Cerebellar cortex (tissue), 1 donor: ENCODE measurements at places on chromosomes 6 and 20.

GRCh38 chr6:147752689-147753403 is 244.4 kb downstream of the SAMD5 start:
- DNase-seq = no peak

GRCh38 chr6:68975064-68975463 is 340.0 kb downstream of the ADGRB3 start:
- DNase-seq = peak; percentile 67

- DNase-seq = no peak
Observed at GRCh38 chr20:62418709-62419487, 8.4 kb downstream of the RBBP8NL start.

DNA sequence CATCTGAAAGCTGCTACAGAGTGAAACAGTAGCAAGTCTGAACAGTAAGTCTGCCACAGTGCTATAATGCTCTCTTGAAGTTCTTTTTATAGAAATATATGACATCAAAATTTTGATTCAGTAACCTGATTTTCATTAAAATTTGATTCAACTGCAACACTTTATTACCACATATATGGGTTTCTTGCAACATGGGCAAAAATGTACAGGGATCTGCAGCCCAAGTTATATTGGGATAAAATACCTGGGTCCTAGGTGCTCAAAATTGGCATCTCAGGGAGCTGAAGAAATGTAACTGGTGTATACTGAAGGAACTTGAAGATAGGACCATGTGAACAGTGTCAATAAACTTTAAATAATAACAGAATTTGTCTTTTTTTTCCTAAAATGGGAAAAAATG is 10.8 kb downstream of the ROMO1 start:
- DNase-seq = no peak

- no peak for DNase-seq
Observed at GRCh38 chr20:35106827-35107380, 14.3 kb upstream of the TRPC4AP start.

- DNase-seq = no peak
Observed at GRCh38 chr20:8400486-8400885, 268.4 kb downstream of the PLCB1 start.

DNA sequence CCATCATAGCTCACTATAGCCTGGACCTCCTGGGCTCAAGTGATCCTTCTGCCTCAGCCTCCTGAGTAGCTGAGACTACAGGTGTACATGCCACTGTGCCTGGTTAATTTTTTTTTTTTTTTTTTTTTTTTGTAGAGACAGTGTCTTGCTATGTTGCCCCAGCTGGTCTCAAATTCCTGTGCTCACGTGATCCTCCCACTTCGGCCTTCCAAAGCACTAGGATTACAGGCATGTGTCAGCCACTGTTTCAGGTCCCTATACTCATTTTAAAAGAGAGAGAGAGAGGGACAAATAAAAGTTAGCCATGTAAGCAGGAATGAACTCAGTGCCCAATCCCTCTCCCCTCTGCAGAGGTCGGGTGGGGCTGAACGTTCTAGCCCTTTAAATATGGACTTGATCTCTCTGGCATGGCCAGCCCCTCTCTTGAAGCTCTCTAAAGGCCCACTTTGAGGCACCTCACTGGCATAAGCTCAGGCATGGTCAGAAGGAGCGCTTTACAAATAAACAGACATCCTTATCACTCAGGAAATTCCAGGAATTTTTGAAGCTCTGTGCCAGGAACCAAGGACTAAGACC is 9.0 kb upstream of the SERPINB1 start:
- no peak for DNase-seq

DNA sequence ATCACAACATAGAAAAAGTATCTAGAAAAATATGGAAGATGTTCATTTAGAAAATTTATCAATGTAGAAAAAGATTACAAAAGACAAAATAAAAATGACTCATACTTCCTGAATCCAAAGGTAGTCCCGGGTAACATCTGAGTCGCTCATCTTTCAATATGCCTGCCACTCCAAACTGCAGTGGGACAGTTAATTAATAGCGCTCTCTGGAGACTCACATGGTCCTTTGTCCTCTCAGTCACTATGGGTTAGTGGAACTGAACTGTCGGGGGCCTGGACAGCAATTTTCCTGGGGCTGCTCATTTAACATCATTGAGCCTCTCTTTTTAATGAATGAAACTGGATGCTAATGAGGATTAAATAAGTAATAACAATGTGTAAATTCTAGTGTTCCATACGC is 103.4 kb downstream of the MAP3K4 start:
- no peak for DNase-seq

DNA sequence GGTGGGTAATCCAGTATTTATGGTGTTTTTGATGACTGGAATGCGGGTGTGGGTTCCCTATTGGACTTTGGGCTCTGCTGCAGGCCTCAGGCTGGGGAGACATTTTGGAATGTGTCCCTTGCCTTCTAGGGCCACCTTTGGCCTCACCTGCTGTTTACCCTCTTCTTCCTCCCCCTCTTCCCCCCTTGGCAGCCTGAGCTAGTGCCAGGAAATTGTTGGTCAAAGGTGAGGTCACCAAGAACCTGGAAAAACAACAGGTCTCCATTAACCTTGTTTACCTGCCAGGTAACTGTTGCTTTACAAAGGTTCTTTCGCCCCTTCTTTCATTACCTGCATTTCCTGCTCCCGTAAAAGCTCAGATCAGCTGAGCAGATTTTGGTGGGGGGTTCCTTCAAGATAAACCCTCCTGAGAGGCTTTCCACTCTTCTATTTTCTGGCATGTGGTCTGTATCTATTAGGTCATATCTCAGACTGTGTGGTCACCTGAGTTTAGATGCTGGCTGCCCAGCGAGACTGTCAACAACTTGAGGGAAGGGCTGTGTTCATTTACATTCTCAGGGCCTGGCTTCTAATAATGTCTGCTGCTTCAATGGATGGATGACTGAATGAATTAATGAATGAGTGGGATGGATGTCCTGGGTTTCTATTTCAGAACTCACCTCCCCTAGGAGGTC is 34.7 kb downstream of the VEGFA start:
- DNase-seq = no peak

- no peak for DNase-seq
Observed at GRCh38 chr20:3539311-3540107, 68.7 kb downstream of the ATRN start.

- no peak for DNase-seq
Observed at GRCh38 chr20:40173872-40174271, 515.2 kb downstream of the MAFB start.

- DNase-seq = no peak
Observed at GRCh38 chr20:23167431-23167830, 81.3 kb upstream of the CD93 start.

DNA sequence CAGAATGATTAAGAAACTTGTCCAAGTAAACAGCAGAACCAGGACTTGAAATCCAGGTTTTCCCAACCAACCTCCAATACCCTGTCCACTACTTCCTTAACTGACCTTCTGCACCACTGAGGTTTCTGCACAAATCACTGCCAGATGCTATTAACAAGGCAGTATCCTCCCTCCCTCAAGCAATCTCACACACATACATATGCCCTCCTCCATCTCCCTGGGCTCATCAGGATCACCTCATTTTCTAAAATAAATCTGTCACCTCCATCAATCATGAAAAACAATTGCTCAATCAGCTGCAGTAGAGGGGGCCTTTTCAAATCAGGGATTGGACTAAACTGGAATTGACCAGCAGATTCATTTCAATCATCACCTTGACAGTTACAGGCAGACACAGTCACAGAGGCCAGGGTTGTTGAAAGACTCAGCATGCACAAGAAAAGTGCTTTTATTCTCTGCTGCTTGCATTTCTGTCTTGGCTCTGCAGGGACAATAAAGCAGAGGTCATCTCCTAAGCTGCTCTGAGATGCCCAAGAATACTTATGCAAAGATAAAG is 539.4 kb downstream of the PTPRT start:
- no peak for DNase-seq

- DNase-seq = peak; percentile 17
Observed at GRCh38 chr20:32823078-32823477, 3.3 kb downstream of the MAPRE1 start.

- peak; percentile 36 for DNase-seq
Observed at GRCh38 chr6:13454286-13455221, 32.8 kb downstream of the GFOD1 start.

DNA sequence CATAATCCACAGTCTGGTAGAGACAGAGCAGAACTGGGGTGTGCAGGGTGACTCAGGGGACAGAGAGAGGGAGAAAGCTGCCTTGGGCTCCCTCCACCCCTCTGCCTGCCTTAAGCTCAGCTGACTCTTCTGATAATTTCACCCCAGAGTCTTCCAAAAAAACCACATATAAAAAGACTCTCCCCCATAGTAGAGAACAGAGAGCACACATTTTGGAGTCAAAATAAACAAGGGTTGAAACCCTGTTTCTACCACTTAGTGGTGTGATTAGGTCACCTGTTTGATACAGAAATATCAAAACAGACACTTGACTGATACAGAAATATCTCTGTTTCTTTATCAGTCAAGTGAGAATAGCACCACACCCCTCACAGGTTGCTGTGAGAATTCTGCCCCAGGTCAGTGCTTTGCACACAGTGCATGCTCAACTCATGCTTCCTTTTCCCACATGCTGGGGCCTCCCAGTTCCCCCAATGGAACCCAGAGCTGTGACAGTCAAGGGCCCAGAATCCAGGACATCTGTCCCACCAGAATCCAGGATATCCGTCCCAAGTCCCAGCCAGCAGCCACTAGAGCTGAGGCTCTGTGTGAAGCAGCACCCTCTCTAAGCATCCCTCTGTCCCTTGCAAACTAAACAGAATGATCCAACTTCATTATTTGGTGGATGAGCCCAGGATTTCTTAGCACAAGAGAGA is 1.2 kb downstream of the TREML2 start:
- DNase-seq = no peak

- no peak for DNase-seq
Observed at GRCh38 chr6:41567684-41568083, 21.5 kb downstream of the FOXP4 start.

DNA sequence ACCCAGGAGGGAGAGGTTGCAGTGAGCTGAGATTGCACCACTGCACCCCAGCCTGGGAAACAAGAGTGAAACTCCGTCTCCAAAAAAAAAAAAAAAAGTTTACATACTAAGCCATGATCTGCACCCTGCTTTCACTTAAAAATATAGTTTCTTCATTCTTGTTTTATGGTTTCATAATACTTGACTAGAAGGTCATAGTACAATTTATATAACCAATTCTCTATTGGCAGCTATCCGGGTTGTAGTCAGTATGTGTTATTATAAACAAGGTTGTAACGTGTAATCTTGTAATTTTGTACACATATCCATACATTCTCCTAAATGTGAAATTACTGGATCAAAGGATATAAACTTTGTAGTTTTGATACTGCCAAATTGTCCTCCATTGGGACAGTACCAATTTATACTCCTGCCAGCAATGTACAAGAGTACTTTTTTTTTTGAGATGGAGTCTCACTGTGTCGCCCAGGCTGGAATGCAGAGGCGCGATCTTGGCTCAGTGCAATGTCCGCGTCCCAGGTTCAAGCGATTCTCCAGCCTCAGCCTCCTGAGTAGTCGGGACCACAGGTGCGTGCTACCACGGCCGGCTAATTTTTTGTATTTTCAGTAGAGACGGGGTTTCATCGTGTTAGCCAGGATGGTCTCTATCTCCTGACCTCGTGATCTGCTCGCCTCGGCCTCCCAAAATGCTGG is 144.8 kb downstream of the GJA10 start:
- no peak for DNase-seq

DNA sequence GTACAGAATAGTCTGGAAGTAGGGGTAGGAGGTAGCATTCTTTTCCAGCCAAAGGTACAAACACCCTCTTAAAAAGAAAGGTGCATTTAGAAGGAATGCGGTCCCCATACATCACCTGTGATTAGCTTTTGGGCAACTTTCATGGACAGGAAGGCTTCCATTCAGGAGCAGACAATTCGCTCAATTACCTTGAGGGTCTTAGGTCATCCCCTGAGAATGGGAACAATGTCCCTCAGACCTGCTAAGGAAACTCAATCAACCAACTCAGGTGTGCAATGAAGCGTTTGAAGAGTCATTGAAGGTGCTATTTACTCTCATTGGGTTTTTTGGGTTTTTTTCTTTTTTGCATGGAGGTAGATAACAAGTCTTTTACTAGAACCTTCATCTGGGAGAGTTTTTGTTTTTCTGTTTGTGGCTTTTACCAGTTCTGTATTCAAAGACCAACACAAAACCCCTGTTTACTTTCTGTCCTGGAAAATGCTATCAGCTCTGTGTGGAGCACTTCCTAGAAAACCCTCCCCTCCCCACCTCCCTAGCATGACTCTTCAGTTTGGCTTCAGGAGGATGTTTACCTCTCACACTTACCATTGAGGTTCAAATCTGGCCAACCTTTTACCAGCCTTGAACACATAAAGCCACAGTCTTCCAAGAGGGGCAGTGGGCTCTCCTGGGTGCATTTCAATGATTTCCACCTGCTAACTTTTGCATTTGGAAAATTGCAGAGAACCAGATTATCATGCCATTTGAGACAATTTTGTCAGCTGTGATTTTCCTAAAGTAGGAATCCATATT is 271.2 kb upstream of the PRDM1 start:
- DNase-seq = no peak

DNA sequence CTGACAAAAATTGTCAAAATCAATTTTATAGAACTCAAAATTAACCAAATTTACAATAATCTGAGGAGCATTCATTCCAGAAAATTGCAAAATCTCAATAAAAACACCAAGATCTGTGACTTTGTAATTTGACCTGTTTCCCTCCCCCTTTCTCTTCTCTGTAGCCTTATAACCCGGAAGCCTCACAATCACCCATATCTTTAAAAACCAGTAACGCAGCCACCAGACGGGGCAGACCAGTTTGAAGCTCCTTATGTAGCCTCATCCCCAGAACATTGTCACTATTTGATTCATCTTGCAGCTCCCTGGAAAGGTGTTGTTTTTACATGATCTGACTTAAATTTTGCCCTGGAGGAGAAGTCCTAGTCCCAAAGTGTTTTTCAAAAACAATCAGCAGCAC is 27.5 kb upstream of the TGM6 start:
- DNase-seq = no peak

DNA sequence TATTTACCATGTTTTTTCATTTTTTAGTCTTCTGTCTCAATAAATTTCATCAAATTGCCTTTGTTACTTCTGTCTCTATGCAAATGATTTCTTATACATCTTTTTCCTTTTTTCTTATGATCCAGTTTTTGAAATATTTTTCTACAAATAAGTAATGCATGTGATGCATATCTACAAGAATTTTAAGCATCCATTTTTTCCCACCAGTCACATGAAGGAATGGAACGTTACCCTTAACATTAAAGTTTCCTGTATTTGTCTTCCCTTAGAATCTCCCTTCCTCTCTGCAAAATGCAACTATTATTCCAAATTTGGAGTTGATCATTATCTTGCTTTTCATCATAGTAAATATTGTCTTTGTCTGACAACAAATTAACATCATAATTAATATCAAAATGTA is 35.5 kb downstream of the PSMB9 start:
- no peak for DNase-seq

- no peak for DNase-seq
Observed at GRCh38 chr6:125165256-125165655, 11.7 kb downstream of the TPD52L1 start.

GRCh38 chr20:37288091-37288490 is 1.4 kb upstream of the MANBAL start:
- DNase-seq = no peak

- DNase-seq = peak; percentile 31
Observed at GRCh38 chr20:34538671-34539123, 19.8 kb upstream of the MAP1LC3A start.
